Stimulated activated CD8-positive, alpha-beta memory T cell treated with anti-CD3 and anti-CD28 coated beads, Interleukin-2, amount 100 ng/mL, for 1 hour (primary cell): ENCODE measurements at places on chromosomes 7 and 10.

GRCh38 chr10:60314069-60314940, 75.4 kb downstream of the ANK3 start:
- DNase-seq, result no peak

DNA sequence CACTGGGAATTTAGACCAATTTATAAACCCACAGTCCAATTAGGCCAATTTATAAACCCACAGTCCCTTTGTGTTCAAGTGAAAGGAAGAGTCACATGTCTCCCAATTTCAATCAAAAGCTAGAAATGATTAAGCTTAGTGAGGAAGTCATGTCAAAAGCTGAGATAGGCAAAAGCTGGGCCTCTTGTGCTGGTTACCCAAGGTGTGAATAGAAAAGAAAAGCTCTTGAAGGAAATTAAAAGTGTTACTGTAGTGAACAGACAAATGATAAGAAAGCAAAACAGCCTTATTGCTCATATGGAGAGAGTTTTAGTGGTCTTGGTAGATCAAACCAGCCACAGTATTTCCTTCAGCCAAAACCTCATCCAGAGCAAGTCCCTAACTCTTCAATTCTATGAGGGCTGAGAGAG, 245.0 kb downstream of the HDAC9 start:
- DNase-seq, result no peak

DNA sequence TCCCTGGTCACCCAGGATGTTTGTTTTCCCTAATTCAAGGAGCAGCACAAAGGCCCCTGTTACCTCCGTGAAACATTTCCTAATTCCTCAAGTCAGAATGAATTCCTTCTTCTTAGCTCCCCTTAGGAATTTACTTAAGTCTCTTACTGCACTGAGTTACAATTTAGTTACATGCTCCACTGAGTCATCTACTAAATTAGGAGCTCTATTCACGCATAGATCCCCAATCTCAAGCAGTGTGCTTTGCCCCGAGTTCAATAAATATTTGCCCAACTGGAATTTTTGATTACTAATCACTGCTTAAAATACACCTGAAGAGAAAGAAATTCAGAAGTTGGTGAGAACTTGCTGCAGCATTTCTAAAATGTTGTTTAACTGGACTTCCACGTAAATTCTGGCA, 329.4 kb upstream of the MYO3A start:
- DNase-seq, result no peak

DNA sequence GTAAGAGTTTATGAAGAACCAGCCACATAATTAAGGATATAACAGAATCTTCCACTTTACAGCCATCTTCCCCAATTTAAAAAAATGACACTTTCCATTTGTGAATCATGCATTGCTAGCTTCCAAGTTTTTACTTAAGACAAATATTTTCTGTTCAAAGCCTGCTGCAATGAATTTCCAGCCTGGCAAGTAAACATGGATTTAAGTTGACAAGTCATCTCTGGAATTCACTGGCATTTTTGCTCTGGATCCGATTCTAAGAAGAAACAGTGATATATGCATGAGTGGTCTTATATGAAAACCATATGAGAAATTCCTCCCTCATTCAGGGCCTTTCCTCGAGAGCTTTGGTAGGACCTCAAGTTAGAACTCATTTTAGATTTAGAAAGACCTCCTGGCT, 116.1 kb upstream of the CDCA7L start:
- no peak for DNase-seq

- no peak for DNase-seq
These were observed 14.5 kb downstream of the PDGFA start for GRCh38 chr7:505171-505570.
